ENCODE measurements at places on chromosomes 2 and 18.

GRCh38 chr2:229489016-229489415 is 217.9 kb upstream of the PID1 start:
- no peak for DNase-seq

- DNase-seq: no peak
Observed at GRCh38 chr2:170360546-170361089, 182.7 kb downstream of the MYO3B start.

DNA sequence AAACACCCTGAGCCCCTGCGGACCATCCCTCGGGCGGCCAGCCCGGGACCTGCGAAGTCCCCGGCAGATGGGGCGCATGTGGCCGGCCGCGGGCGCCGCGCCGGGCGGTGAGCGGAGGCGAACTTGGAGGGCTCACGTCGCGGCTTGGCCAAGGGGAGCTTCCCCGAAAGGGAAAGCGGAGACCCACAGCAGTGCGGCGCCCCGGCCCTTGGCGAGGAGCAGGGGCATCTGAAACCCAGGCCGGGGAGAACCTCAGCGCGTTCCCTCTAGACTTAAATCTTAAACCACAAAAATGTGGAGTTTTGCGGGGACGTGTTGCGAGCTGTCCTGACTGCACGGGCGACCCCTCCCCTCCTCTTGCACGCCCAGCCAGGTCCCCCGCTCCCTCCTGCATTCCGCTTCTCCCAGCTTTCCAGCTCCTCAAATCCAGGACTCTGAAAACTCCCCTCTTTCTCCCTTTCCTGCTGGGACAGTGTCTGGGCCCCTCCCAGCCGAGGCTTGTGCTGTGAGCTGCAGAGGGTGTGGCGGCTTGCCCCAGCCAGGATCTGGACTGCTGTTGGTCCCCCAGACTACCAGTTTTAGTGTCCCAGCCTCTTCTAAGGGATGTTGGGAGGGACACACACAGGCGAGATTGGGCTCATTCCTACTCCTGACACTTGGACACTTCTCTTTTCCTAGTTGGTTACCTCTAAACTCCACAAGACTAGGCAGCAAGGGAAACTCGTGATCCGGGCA is 1.3 kb downstream of the FMNL2 start:
- peak; percentile 68 for DNase-seq

- no peak for DNase-seq
Observed at GRCh38 chr2:101410746-101411145, 23.4 kb upstream of the CREG2 start.

- no peak for DNase-seq
Observed at GRCh38 chr2:30445266-30445821, 1.7 kb upstream of the LCLAT1 start.

GRCh38 chr2:20356042-20356441 is 5.4 kb upstream of the PUM2 start:
- DNase-seq: no peak

DNA sequence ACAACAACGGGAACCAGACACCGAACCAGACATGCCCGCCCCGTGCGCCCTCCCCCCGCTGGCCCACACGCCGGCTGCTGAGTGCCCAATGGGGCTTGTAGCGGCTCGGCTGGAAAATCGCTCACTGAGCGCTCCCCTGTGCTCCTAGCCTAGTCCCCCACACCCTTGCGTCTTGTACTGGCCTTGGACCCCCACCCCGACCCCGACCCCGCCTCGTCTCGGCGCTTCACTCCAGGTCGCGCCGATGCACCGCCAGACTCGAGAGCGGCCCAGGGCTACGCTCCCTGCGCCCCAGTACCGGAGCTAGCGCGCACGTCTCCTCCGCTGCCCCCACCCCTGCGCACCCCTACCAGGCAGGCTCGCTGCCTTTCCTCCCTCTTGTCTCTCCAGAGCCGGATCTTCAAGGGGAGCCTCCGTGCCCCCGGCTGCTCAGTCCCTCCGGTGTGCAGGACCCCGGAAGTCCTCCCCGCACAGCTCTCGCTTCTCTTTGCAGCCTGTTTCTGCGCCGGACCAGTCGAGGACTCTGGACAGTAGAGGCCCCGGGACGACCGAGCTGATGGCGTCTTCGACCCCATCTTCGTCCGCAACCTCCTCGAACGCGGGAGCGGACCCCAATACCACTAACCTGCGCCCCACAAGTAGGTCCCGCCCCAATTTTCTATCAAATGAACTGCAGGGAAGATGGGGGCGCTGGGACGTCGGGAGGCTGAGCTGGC is 1.5 kb downstream of the GAD1 start:
- no peak for DNase-seq

GRCh38 chr18:50441016-50441415 is 66.2 kb downstream of the SKA1 start:
- DNase-seq: no peak

GRCh38 chr2:168690381-168690885 is 112.0 kb upstream of the NOSTRIN start:
- DNase-seq: no peak

DNA sequence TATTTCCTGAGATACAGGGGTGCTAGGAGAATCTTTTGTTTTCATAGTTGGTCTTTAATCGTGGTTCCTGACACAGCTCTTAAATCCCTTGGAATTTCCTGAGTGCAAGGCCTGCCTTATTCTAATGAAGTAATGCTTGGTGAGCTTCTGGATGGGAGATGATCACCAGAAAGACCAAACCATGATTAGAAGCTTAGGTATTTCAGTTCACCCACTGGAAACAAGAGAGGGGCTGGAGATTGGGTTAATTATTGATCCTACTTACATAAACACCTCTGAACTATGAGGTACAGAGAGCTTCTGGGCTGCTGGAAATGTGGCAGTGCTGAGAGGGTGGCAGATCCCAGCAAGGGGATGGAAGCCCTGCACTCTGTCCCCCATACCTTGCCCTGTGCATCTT is 406.8 kb downstream of the THSD7B start:
- DNase-seq: no peak

GRCh38 chr18:35525795-35526494 is 28.2 kb upstream of the INO80C start:
- DNase-seq: no peak

GRCh38 chr2:123953846-123954245 is 71.2 kb upstream of the CNTNAP5 start:
- DNase-seq: peak; percentile 14

GRCh38 chr2:113305146-113305545 is 26.4 kb upstream of the PAX8 start:
- no peak for DNase-seq

- DNase-seq: no peak
Observed at GRCh38 chr2:70777450-70777849, 9.4 kb upstream of the ADD2 start.

DNA sequence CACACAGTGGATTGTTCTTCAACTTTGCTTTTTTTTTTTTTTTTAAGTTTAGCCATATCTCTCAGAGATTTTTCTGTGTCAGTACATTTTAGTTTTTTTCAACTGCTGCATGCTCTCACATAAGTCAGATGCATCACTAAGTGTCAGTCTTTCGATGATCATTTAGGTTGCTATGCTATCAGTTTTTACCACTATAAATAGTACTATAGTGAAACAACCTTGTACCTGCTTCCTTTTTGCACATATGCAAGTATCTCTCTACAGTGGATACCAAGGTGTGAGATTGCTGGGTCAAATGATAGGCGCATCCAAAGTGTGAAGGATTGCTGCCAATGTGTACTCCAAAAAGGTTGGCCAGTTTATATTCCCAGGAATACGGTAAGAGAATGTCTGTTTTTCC is 33.5 kb upstream of the MAP4K3 start:
- no peak for DNase-seq

- DNase-seq: no peak
Observed at GRCh38 chr18:13379062-13379865, 160.7 kb downstream of the LDLRAD4 start.

- DNase-seq: no peak
Observed at GRCh38 chr2:88471083-88471942, 18.8 kb upstream of the FOXI3 start.

DNA sequence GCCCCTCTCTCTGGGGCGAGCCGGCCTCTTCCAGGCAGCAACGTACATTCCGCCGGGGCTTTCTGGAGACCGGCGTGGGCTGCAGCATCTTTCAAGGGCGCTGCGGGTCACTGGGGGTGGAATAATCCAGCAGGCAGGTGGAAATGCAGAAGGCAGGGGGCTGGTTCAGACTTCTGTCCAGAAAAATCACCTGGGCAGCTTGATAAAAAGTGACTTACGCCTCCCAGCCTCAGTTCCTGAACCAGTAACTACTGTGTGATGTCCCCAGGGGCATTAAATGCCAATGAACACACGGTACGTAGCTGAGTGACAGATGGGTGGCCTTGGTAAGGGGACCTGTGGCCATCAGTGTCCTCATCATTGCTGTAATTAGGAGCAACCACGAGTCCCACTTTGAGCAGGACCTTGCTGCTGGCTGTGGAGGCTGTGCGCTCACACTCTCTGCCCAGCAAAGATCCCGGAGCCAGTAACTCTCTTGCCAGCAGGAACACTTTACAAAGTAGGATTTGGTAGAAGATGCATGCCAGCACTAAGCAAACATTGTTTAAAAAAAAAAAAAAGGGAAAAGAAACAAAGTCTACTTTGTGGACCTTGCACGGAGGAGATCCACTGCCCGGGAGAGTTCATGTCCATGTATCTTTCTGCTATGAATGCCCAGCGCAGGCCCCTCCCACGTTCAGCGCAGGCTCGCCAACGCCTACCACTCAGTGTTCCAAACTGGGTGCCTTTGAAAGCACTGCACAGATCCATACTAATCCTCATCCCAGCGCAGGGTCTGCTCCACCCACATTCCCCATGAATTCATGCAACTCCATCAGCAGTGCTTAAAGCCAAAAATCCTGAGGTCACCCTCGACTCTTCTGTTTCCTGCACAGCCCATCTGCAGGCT is 177.3 kb downstream of the HDAC4 start:
- no peak for DNase-seq

GRCh38 chr18:76679259-76679658 is 143.1 kb upstream of the ZNF236 start:
- no peak for DNase-seq

GRCh38 chr2:118264232-118264990 is 176.1 kb downstream of the INSIG2 start:
- DNase-seq: no peak

- peak; percentile 27 for DNase-seq
Observed at GRCh38 chr2:135563793-135564192, 32.5 kb downstream of the R3HDM1 start.

DNA sequence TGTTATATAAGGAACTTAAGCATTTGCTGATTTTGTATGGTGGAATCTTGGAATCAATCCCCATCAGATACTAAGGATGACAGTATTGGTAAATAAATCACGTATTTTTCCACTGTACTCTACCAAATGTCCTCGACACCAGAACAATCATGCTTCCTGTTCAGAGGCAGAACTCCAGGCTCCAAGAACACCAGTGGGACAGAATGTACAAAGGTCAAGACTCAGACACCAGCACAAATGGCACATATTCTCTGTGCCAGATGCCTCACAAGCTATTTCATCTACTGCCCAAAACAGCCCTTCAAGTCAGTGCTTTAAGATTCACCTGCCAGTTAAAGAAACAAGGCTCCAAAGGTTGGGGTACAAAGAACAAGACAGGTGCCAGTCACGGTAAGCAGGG is 420.5 kb downstream of the STK39 start:
- no peak for DNase-seq

- no peak for DNase-seq
Observed at GRCh38 chr2:49616800-49617199, 462.5 kb upstream of the FSHR start.

DNA sequence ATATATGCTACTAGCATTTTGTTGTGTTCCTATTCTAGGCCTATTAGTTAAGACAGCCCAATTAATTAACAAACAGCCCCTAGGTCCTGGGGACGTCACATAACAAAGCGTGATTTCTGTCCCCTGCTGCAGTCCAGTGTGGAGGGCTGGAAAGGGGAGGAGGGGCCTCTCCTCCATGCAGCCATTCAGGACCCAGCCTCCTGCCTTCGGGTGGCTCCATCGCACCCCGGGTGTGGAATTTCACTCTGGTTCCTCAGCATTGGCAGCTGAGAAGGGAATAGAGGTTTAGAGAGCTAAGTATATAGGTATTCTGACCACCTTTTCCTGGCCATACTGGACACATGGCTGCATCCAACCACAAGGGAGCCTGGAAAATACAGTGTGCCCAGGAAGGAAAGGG is 42.4 kb downstream of the MC2R start:
- DNase-seq: no peak

DNA sequence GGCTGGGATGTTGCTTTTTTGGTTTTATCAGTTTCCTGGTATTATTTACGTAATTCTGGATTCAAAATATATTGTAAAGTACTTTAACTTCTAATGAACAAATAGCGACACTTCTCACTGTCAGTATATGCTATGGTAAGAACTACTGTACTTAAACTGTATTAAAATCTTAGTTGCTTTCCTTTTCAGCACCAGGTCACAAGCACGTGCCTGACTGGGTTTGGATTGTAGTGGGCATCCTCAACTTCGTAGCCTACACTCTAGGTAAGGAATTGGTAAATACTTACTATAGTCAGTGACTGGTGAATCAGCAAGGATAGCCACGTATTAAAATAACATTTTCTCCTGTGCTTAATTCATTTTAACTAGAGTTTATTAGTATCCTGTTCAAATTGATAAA is 20.4 kb upstream of the ADGRF3 start:
- DNase-seq: no peak

- no peak for DNase-seq
Observed at GRCh38 chr2:44682459-44682858, 259.0 kb upstream of the SIX3 start.

DNA sequence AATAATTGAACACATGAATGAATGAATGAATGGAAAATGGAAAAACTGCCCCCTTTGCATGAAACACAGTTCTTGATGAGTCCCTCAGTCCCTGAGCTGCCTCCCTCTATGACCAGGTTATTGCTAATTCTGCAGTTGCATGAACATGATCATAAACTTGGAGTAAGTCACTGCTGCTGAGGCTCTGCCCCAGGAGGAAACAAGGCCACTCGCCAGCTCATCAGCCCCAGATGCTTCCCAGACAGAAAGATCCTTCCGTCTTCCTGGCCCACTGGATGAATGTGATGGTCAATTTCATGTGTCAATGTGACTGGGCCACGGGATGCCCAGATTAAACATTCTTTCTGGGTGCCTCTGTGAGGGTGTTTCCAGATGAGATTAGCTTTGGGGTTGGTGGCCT is 16.4 kb downstream of the GPR45 start:
- DNase-seq: no peak

GRCh38 chr2:201126308-201127151 is 10.6 kb downstream of the CFLAR start:
- peak; percentile 30 for DNase-seq

DNA sequence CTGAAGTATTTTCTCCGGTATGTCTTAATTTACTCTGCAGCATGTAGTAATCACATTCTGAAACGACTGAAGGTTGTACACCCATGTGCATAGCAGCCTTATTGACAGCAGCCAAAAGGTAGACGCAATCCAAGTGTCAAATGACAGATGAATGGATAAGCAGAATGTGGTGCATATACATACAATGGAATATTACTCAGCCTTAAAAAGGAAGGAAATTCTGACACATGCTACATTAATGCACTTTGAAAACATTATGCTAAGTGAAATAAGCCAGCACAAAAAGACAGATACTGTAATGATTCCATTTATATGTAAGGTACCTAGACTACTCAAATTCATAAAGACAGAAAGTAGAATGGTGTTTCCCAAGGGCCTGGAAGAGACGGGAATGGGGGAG is 88.0 kb upstream of the EFEMP1 start:
- DNase-seq: no peak

GRCh38 chr2:118814368-118814767 is 33.1 kb downstream of the EN1 start:
- DNase-seq: no peak

Measured in SW 1271 (cell line).